ENCODE measurements at places on chromosomes 1 and 21.
A peak's percentile ranks its signal among the peaks of the same experiment; 100 is the strongest.

DNA sequence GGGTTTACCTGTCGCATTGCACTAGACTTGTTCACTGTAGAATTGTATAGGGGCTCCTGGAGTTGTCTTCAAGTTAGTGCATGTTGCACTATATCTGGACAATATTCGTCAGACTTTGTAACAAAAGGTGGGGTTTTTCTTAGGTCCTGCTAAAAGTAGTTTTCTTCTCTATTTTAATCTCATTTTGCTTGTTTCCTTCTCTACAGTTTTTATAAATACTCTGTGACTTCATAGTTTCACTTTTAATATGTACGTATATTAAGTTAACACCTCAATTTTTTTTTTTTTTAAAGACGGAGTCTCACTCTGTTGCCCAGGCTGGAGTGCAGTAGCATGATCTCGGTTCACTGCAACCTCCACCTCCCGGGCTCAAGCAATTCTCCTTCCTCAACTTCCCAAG, 26.5 kb upstream of the MRPS6 start:
- no peak for DNase-seq

DNA sequence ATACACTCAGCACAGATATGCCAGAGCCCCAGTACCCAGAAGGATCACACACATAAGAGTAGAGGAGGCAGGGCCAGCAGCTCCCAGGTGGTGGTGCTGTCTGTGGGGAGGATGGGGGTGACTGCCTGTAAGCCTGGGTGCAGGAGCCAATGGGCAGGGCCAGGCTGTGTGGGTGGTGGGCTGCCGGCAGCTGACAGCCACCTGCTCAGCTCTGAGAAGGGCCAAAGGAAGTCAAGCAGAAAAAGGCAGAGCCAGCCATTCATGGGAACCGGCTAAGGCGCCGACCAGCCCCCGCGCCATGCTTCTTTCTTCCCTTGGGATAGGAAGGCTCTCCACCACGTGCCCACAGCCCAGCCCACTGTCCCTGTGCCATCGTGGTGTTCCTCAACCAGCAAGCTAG, 14.1 kb downstream of the PIK3C2B start:
- DNase-seq = no peak

GRCh38 chr1:57770772-57771171, 346.9 kb upstream of the DAB1 start:
- DNase-seq = peak; percentile 3

- no peak for DNase-seq
These were observed 7.1 kb downstream of the SSBP3 start for GRCh38 chr1:54398963-54399528.

GRCh38 chr1:62941780-62942179, 157.8 kb downstream of the ATG4C start:
- DNase-seq = no peak

GRCh38 chr1:34192621-34193020, 15.9 kb downstream of the C1orf94 start:
- no peak for DNase-seq

GRCh38 chr1:229554886-229555621, 3.5 kb downstream of the ABCB10 start:
- DNase-seq = no peak

GRCh38 chr1:151989211-151989862, 4.3 kb downstream of the S100A10 start:
- DNase-seq = peak; percentile 86

DNA sequence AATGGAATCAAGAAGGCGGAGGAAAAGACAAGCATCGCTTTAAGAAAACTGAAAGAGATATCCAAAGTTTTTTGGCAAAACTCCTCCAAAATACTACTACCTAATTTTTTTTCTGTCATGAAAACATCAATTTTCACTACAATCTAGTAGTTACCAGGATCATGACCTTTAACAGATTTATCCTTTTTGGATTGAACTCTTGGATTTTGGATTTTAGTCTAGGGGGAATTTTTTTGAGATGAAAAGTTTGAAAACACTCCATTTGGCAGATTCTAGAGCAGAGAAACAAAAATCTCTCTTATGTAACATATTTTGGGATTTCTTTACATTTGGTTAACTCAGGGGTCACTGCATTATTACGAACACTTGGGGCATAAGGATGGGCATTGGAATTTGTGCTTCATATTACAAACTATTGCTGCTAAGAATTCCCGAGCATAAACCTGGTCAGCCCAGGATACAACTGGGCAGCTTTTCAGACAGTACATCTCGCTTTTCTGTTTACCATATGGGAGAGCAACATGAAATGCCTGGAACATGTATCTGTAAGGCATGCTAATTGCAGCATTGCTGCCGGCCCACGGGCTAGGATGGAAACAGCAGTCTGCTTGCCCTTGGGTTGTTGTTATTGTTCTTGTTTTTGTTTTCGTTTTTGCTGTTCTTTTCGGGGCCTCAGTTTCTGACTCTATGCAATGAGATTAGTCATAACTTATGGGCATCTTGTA, 264.3 kb downstream of the RHOU start:
- no peak for DNase-seq

- no peak for DNase-seq
These were observed 309.5 kb downstream of the KIF26B start for GRCh38 chr1:245464290-245464689.

GRCh38 chr21:34878501-34878900, 170.6 kb downstream of the RUNX1 start:
- no peak for DNase-seq

DNA sequence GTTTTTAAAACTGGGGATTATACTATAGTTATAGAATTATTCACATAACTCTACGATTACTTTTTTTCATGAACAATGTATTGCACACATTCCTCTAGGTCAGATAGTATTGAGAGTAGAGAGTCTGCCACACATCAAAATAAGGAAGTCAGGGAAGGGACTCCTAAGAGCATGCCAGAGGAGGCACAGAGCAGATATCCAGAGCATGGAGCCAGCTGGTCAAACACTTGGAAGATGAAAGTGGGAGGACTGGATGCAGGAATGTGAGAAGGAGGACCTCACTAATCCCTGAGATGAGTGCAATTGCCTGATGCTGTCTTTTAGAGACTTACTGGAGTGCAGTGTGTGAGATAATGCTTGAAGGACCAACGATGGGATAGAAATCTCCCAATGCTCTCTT, 9.6 kb upstream of the RFX5 start:
- no peak for DNase-seq

- DNase-seq = no peak
These were observed 45.9 kb downstream of the SYT14 start for GRCh38 chr1:209983953-209984352.

- DNase-seq = no peak
These were observed 32.8 kb upstream of the ERG start for GRCh38 chr21:38531039-38531541.

DNA sequence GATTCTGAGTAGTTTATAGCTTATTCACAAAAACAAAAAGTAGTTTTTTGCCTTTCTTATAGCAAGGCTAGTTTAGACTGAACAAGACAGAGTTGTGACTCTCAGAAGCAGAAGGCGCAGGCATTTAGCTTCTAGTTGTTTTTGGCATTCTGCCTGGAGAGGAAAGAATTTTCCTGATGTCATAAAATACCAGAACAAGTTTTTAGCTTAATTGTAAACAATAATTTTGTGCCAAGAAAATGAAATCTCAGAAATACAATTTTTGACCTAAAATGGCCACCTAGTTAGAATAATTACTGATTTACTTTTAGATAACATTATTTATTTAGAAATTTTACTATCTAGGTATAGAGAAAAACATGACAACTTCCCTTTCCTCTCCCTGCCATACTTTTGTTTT, 1.0 kb downstream of the DNAJB4 start:
- peak; percentile 97 for DNase-seq
